Amygdala (tissue), 56 donors: ENCODE measurements at places on chromosomes 13 and 19.

DNA sequence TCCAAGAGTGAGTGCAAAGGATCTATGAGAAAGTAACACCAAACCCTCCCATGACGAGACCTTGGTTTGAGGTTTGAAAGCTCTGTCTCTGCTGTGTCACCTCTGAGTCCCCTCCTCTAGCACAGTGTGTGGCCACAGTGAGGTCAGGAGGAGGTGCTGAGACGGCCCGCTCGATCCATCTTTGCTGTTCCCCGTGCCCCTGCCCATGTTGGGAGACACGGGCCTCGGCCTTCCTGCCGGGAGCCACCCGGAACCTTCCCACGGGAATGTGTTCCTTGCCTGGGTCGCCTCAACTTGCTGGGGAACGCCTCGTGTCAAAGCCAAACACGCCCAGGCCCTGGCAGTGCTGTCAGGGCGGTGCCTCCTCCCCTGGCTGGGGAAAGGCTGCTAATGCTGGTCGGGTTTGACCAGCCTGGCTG lies 10.1 kb downstream of the NANOS3 start:
- DNase-seq, result no peak

- no peak for DNase-seq
These were observed 341.1 kb downstream of the ENOX1 start for GRCh38 chr13:43445668-43446067.

DNA sequence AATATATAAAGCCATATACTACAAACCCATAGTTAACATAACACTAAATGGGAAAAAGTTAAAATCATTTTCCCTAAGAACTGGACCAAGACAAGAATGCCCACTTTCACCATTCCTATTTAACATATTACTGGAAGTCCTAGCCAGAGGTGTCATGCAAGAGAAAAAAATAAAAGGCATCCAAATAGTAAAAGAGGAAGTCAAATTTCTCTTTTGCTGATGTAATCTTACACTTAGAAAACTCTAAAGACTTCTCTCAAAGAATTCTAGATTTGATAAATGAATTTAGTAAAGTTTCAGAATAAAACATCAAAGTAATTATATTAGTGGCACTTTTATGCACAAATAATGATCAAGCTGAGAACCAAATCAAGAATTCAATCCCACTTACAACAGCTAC lies 678.9 kb upstream of the SLITRK5 start:
- no peak for DNase-seq

GRCh38 chr13:51416107-51416506 lies 36.7 kb downstream of the INTS6 start:
- no peak for DNase-seq

DNA sequence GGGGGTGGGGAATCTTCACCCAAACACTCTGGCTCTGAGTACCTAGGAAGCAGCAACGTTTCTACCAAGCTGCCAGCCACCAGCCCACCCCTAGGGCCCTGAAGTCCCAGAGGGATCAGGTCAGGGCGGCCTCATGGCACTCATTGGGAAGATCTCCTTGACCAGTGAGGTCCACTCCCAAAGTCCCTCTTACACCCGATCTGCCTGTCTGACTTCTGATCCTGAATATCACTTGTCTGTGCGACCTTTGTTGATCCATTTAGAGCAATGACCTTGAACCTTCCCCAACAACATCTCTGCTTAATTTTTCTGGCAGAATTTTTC lies 2.1 kb upstream of the GNA15 start:
- no peak for DNase-seq

DNA sequence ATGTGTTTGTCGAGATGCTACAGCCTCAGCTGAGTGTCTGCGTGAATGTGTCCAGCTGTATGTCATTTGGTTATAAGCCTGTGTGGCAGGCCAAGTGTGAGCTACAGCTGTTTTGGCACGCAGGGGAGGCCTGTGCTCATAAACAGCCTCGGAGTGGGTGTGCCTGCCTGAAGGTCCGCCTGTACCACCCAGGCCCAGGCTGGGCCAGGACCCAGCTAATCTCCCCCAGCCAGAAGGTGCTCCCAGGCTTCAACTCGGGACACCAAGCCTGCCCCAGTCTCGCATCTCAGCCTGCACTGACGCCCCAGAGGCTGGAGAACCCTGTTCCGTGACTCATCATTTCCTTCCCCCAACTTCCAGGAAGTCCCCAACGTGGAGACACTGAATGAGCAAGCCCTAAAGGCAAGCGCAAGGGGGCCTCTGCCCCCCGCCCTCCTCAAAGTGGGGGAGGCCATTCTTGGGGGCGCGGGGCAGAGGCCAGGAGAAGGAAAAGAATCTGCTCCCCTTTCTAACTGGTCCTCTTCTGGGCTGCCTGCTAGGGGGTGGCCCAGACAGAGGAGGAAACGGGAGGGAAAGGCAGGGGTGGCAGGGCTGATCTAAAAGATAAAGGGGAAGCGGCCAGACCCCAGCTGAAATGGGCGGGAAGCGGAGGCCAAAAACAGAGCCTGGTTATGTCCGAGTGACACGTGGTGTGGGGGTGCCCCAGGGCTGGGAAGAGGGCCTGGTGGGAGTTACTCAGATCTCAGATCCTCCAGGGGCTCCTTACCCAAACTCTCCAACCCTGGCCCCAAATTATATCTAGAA lies 2.0 kb downstream of the SLC1A5 start:
- DNase-seq, result no peak

DNA sequence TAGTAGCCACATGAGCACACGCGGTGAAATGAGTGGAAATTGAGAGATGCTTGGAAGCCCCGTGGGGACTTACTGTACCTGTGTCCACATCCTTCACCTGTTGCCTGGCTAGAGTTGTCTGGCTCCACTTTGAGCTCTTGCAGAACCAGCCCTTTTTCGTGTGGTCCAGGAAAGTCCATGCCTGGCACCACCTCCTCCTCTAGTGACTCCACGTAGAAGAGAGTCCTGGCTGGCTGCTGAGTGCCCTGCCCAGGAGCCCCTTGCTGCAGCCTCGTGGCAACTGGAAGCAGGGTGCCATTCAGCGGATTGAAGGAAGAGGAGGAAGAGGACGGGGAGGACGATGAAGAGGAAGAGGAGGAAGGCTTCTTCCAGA lies 515 bp upstream of the ATXN8OS start:
- no peak for DNase-seq

DNA sequence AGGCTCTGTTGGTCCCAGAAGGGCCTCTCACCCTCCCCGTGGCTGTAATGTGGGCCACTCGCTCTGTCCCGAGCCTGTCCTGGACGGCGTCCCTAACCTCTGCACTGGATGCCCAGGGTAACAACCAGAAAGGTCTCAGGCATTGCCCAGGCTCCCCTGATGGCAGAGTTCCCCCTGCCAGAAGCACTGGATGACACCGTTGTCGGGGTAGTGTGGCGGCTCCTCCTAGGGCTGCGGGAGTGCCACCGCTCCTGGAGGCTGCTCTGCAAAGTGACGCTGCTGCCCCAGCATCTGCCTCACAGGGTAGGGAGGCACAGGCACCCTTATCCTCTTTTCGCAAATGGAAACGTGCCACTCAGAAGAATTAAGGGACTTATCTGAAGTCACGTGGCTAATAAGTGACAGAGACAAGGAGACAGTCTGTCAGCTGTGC lies 32.0 kb downstream of the MPHOSPH8 start:
- DNase-seq, result peak; percentile 11

- no peak for DNase-seq
These were observed 1.6 kb downstream of the PLEKHG2 start for GRCh38 chr19:39413911-39414608.

DNA sequence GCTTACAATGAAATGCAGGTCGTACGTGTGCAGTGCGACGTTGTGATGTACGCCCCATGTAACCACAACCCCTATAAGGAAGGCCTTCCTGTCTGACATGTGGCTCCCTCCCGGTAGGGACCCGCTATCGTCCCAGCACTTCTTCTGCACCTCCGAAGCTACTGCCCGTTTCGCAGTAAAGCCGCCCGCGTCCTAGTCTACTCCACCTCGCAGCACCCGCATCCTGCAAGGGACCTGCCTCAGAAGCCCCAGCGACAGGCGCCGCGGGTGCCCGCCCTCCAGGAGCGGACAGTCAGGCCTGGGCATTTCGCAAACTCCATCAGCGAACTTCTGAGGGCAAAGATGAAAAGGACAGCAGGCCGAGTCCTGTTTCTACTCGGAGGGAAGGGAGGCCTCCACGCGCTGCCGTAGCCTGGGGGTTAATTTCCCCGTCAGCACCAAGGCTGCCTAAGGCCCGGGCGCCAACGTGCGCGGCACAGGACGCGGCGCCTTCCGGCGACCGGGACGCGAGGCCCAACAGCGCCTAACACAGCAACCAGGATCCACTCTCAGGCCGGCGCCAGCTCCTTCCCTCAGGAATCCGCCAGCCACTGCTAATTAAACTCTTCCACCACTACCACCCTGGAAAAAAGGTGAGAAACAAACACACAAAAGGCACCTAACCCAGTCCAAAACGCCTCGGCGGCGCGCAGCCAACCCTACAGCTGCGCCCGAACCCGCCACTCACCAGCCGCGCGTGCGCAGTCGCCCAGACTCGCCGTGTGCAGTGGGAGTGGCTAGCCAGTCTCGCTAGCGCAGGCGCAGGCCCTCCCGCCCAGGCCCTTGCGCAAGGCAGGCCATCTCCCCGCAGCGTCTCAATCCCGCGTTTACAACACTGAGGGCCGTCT lies at the start of gene EEF1AKMT1:
EEF1AKMT1 (minus strand) TSS at position 768 of the 887 bp plus-strand sequence. CDS start 16,363 bp downstream, outside the sequence.
- DNase-seq, result peak; percentile 77

GRCh38 chr13:87100431-87100830 lies 570.7 kb upstream of the SLITRK5 start:
- DNase-seq, result no peak

GRCh38 chr13:40269086-40269485 lies 397.4 kb downstream of the FOXO1 start:
- no peak for DNase-seq

DNA sequence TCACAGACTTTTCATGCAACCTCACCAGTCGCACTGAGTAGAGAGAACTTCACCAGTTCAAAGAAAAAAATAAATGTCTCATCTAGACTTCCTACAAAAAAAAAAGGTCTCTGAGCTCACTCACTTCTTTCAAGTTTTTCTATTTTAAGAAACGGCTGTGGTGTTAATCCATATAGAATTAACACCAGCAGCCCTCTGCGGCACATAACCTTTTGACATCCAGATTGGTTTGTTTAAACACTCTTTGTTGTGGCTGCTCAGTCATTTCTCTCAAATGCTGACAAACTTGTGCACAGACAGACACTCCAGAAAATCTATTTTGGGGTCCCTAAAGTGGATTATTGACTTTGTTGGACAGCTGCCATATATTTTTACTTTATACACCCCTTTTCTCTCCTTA lies 874.9 kb downstream of the EFNB2 start:
- no peak for DNase-seq

GRCh38 chr13:80841414-80841813 lies 500.5 kb upstream of the SPRY2 start:
- no peak for DNase-seq

DNA sequence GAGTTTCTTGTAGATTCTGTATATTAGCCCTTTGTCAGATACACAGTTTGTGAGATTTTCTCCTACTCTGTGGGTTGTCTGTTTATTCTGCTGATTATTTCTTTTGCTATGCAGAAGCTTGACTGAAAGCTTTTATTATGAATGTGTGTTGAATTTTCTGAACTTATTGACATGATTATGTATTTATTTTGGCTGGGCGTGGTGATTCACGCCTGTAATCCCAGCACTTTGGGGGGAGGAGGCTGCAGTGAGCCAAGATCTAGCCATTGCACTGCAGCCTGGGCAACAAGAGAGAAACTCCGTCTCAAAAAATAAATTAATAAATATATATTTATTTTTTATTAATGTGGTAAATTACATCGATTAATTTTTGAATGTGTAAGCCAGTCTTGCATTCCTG lies 78.9 kb downstream of the DNAJC15 start:
- DNase-seq, result no peak

- no peak for DNase-seq
These were observed 5.7 kb downstream of the SLITRK1 start for GRCh38 chr13:83876546-83876945.

- DNase-seq, result no peak
These were observed 1.7 kb upstream of the LYL1 start for GRCh38 chr19:13104360-13104847.

GRCh38 chr13:77737583-77738200 lies 40.2 kb downstream of the SLAIN1 start:
- no peak for DNase-seq

DNA sequence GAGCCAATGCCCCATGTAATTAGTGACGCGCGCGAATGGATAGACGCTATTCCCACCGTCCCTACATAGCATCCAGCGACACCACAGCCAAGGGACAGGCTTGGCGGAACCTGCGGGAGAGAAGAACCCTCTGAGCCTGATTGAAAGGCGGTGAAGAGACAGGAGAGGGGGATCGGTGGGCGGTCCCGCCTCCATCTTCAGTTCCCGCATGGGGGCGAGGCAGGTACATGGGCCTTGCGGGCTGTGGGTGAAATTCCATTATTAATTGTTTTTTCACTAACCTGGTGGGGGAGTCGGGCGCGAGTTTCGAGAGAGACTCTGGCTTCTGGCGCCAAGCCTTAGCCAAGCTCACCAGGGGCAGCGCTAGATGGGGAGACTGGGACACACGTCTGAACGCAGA lies 8.4 kb upstream of the TEX101 start:
- DNase-seq, result no peak

GRCh38 chr13:45385907-45386553 lies 32.1 kb downstream of the SLC25A30 start:
- no peak for DNase-seq

DNA sequence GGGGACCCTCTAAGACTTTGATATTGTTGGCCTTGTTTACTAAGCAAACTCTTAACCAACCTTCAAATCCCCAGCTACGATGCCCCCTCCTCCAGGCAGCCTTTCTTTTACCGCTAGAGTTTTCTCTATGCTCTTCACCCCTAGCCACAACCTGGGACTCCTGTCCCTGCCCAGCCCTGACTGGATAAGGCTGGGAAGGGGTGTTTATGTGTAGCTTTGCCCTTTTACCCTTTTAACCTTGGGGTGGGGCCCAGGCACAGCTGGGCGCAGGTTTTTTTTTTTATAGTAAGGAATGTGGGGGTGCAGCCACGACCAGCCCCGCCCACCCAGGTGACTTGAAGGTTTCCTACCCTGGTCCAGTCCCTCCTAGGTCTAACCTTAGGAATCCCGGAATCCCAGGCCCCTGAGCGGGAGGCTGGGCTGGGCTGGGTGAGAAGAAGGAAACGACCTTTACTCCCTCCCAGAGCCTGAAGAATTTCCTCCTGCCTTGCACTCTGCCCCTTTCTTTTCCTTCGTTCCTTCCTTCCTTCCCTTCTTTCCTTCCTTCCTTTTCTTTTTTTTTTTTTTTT lies 12.2 kb downstream of the TJP3 start:
- DNase-seq, result no peak

DNA sequence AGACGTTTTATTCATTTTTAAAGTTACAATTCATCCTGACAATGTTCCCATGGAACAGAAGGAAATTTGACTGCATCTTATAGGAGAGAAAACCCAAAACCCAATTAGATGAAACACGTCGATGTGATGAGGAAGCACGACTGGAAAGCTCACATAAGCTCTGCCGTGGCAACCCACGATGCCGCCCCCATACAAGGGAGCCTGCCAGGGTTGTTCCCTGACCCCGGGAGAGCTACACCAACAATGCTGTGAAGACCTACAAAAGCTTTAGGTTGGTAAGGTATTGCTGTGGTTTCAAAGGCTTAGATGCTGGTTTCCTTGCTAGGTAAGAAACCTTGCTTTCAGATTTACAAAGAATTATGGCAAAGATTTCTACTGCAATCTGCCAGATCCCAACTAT lies 393.1 kb downstream of the KLF12 start:
- DNase-seq, result no peak

GRCh38 chr19:48618278-48618915 lies 581 bp downstream of the RPL18 start:
- DNase-seq, result no peak

GRCh38 chr19:1261798-1262622 lies 7.1 kb upstream of the CIRBP start:
- no peak for DNase-seq
